Fibroblast of upper back skin (primary cell): ENCODE measurements at places on chromosomes 3 and 15.
A peak's percentile ranks its signal among the peaks of the same experiment; 100 is the strongest.

GRCh38 chr3:71185733-71186455, 397.6 kb downstream of the FOXP1 start:
- DNase-seq, result peak; percentile 76

GRCh38 chr3:94036909-94037507, 8.6 kb upstream of the STX19 start:
- DNase-seq, result peak; percentile 58

GRCh38 chr3:69842789-69843188, 103.5 kb downstream of the MITF start:
- no peak for DNase-seq

- no peak for DNase-seq
Measured at GRCh38 chr3:120102232-120102631, 8.0 kb upstream of the GSK3B start.

DNA sequence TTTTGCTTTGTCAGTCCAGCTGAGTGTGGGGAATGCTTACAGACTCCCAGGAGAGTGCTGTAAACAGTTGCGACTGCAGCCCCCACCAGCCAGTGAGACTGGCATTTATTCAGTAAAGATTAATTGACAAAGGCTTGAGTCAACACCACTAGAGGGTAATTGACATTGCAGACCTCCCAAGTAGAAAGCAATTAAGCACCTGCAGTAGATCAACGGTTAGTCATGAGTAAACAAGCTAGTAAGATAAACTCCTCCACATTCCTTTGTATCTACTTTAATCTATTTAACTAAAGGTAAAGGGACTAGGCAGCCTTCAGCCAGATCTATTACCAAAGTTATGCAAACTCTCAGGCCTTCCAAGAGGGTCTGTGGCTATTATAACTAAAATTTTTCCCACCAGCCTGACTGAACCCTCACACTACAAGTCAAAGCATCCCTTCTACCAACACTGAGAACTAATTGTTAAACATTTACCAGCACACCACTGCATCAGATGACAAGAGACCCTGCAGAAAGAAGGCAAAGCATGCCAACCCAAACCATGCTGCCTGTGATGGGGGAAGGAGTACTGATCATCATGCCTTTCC, 30.5 kb upstream of the GALNT15 start:
- no peak for DNase-seq

- no peak for DNase-seq
Measured at GRCh38 chr3:41448396-41448795, 249.1 kb downstream of the CTNNB1 start.

GRCh38 chr3:182259579-182259978, 533.7 kb upstream of the ATP11B start:
- DNase-seq, result no peak
